ENCODE measurements at places on chromosomes 4 and X.

DNA sequence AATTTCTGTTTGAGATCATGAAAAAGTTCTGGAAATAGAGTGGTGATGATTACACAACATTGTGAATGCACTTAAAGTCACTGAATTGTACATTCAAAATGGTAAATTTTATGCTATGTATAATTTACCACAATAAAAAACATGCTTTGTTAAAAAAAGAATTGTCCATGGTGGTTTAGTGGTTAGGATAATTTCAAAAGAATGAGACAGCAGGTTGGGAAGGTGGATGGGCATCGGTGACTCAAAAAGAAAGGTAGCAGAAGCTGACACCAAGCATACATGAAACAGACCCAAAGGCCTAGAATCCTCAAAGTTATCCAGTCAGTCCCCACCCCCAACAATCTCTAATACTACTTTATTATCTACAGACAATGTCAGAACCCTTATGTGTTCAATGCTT is 91.1 kb downstream of the MSN start:
- DNase-seq: no peak

DNA sequence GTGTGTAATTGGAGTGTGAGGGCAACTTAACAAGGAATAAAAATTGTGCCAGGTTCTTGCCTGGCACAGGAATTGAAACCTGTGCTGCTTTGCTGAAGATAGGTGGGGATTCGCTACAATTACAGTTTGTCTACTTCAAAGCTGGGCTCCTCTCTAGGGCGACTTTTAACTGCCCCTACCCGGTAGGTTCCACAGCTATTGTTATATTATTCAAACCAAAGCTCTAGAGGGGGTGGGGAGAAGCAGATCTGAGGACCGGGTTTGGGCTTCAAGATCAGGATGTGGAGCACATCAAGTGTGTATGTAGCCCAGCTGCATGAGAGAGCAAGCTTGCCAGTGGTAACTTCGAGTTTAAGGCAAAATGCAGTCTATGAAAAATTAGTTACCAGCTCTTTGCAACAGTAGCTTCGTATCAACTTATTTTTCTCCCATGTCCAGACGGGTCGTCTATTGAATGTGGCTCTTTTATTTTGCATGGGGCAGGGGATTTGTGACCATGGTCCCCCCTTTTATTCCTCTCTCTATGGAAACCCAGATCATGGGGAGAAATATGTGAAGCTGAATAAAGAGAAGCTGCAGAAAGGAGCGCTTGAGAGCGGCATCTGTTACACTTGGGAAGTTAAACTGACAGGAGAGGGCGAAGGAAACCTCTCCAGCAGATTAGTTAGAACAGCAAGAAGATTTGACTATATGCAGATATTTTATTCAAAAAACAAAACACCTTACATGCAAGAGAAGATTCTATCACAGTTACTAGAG is 3.2 kb upstream of the POU3F4 start:
- DNase-seq: no peak

GRCh38 chr4:139286186-139286698 is 6.2 kb upstream of the MGARP start:
- no peak for DNase-seq

- no peak for DNase-seq
These were observed 5.5 kb downstream of the TMEM131L start for GRCh38 chr4:153471698-153472093.

DNA sequence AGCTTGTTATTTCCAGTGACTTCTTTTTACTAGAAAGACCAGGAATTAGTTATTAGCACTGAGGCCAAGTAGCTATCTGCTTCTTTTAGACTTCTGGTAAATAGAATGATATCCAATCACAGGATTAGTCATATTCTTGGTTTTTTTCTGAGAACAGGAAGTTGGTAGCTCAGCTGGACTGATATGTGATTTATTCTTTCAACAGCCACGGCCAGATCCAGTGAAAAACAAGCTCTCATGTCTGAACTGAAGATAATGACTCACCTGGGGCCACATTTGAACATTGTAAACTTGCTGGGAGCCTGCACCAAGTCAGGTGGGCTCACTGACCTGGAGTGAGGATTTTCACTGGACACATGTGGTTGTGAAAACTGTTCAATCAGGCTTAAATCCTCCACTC is 48.6 kb downstream of the PDGFRA start:
- DNase-seq: no peak

GRCh38 chr4:108919226-108919893 is 156.5 kb upstream of the ETNPPL start:
- no peak for DNase-seq

GRCh38 chrX:150692831-150693724 is at the start of gene MTMR1:
Gene MTMR1 (plus strand): TSS chrX:150693396. CDS start chrX:150693531, 135 bp downstream.
- no peak for DNase-seq

DNA sequence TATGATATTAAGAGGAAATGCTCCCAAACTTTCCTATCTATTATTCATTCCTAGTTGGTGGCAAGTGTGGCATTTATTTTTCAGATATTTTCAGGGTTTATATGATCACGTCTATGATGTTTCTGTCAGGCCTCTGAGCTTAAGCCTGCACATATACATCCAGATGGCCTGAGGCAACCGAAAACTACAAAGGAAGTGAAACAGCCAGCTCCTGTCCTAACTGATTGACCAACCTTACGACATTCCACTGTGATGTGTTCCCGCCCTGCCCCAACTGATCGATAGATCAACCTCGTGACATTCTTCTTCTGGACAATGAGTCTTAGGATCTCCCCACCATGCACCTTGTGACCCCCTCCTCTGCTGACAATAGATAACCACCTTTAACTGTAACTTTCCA is 67.6 kb upstream of the CTSO start:
- no peak for DNase-seq

DNA sequence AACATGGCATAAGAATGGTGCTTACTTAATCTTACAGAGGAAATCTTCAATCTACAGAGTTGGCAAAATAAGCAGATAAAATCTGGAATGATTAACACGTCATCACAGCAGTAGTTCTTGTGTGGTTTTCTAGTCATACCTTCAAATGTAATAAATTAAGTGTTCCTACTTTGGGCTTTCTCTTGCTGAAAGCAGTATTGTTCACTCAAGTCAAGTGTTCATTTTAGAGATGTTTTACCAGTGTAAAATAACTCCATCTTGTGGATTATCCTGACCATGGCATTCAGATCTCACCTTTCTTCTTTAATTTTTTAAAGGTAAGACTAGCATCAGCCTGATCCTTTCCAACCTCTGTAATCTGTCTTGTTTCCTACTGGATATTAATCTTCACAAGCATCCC is 72.9 kb downstream of the ADAMTS3 start:
- no peak for DNase-seq

DNA sequence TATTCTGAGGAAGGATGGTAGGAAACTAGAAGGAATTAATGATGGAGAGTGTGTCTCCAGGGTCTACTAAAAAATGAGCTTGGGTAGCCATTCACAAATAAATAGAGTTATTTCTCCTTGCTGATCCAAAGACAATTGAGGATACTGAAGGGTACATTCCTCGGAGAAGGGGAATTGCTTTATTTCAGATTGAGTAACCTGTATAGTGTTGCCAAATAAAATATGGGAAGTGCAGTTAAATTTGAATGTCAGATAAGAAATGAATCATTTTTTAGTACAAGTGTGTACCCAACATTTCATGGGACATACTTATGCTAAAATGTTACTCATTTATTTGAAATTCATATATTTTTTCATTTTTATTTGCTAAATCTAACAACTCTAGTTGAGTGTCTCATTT is 16.0 kb upstream of the VSIG1 start:
- no peak for DNase-seq

DNA sequence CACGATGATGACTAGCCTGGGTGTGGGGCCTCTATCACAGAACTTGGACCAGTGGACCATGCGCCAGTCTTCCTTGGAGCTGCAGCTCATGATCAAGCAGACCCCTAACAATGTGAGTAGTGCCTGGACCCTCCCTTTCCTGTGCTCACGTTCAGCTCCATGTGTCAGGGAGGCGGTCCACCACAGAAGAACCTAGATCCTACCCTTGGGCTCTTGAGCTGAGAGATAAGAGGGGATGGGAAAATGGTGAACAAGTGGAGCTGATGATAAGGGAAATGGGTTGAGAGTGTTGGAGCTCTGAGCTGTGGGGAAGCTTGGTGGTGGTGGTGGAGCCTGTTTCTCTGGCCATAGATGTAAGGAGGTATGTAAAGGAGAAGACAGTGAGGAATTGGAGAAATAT is 13.1 kb downstream of the MED12 start:
- DNase-seq: no peak

DNA sequence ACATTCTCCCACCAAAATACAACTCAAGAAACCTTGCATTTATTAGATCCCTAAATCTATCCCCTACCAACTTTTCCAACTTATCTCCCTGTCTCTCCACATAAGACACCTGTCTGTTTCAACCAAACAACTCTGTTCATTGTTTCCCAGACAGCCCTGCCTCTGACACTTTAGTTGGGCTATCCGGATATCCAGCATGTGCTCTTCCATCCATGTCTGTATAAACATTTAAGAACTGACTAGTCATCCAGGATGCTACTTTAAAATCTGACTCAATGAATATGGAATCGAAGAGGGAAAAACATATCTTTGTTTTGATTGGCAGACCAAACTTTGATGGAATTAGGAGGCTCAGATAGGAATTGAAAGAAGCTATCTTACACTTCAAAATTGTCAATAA is 143.2 kb upstream of the DCAF8L1 start:
- no peak for DNase-seq

DNA sequence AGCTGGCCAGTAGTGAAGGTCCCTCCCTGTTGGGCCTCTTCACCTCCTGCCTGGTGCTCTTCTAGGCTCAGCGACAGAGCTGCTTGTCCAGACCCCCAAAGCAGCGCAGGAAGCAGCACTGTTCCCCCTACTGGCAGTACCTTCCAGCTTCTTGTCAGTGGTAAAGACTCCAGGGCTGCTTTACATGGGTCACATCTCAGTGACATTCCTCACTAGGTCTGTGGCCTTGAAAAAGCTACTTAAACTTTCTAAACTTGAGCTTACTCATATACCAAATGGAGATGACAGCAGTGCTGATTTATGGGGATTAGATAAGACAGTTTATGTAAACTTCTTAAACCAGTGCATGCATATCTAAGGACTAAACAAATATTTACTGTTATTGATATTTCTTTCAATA is 117.3 kb downstream of the FAT4 start:
- DNase-seq: no peak

- no peak for DNase-seq
These were observed 40.0 kb upstream of the APLN start for GRCh38 chrX:129694805-129695204.

DNA sequence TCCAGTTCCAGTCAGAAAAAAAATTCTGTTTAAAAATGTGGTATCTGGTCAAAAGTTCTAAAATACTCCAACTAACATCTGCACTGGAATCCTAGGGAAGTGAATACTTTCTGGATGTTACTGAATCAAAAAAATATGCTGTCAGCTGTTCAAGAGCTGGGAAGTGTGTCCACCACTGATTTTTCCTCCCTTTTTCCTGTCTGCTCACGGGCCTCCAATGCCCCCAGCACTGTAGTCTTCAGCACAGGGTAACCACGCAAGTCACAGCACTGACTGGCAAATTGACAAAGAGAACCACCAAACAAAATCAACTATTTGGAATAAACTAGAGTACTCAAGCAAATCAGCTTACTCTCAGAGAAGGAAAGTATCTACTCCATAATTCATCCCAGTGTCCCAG is 9.9 kb downstream of the VEGFC start:
- DNase-seq: no peak

DNA sequence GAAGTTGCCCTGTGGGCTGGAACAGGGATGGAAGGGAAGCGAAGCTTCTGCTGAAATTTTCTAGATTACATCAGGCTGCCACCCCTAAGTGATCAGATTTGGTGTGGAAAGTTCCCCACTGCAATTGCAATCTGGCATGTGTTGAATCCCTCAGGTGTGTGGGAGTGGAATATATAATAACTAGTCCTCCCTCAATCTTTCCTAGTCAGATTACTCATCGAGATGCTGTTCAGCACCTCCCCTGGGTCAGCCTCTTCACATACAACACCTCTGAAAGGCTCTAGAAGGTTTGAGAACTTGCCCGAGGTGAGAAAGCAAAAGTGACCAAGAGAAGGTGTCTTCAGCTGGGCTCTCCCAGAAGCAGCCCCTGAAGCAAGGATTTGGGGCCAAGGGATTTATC is 336.8 kb downstream of the BCOR start:
- DNase-seq: no peak

DNA sequence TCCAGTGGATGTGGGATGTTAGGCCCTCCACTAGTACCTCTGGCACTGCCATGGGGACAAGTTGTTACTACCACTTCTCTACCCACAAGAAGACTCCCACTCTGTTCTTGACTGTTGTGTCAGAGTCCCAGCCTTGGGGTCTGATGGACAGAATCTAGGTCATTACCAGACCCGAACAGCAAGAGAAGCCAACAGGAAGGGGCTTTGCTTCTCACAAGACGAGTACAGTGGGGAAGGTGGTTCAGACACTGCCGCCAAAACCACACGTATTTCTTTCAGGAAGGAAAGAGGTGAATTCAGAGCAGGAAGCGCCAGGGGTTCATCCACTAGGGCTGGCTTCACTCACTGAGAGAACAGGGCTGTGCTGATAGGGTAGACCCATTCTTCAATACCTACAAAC is 161.3 kb upstream of the KIT start:
- DNase-seq: no peak

DNA sequence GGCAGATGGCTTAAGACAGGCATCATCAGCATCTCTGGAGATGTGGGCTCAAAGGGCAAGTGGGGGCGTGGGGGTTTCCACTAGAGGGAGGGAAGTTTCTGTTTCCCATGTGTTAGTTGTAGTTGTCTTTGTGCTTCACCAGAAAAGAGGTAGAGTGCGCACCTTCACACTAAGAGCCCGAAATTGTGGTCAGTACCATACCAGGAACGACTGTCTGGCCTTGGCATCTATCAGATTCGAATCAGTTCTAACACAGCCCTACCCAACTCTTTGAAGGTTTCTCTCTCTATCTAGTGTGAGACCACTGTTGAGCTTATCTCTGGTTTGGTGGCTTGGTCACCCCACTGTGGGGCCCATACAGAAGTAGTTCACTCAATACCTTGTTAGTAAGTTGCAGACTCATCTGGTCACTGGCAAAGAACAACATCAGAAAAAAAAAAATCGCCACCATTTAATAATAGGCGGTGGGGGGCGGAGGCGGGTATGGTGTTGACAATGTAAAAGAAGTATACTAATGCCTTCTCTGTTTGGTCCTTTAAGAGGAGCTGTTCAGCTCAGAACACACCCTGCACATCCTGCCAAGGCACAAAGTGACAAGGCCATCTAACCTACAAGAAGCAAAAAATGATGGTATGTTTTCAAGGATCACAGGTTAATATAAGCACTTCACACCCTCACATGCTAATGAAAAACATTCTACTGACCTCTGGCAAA is 71.1 kb downstream of the NYX start:
- no peak for DNase-seq

GRCh38 chrX:107619885-107620322 is 8.4 kb upstream of the PRPS1 start:
- DNase-seq: no peak

DNA sequence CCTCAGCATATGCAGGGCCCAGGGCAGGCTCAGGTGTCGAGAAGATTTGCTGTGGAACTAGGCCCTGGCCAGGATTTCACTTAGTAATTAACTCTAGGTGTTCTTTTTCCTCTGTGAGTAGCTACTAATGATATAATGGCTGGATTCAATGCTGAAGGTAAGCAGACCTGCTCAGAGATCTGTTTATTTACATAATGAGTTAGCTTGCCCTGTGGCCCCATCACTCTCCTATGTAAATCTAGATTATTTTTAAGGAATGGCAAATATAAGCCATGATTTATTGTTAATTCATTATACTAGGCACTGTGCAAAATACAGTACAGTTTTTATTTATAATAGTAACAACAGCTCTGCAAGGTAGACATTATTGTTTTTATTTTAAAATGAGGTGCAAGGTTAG is 117.2 kb downstream of the IRF2 start:
- DNase-seq: no peak
